ENCODE measurements at places on chromosomes 16 and 17.

GRCh38 chr17:56658648-56659047 lies 65.1 kb downstream of the NOG start:
- DNase-seq: no peak

- no peak for DNase-seq
Observed at GRCh38 chr16:75372236-75372856, 61.0 kb downstream of the CFDP1 start.

DNA sequence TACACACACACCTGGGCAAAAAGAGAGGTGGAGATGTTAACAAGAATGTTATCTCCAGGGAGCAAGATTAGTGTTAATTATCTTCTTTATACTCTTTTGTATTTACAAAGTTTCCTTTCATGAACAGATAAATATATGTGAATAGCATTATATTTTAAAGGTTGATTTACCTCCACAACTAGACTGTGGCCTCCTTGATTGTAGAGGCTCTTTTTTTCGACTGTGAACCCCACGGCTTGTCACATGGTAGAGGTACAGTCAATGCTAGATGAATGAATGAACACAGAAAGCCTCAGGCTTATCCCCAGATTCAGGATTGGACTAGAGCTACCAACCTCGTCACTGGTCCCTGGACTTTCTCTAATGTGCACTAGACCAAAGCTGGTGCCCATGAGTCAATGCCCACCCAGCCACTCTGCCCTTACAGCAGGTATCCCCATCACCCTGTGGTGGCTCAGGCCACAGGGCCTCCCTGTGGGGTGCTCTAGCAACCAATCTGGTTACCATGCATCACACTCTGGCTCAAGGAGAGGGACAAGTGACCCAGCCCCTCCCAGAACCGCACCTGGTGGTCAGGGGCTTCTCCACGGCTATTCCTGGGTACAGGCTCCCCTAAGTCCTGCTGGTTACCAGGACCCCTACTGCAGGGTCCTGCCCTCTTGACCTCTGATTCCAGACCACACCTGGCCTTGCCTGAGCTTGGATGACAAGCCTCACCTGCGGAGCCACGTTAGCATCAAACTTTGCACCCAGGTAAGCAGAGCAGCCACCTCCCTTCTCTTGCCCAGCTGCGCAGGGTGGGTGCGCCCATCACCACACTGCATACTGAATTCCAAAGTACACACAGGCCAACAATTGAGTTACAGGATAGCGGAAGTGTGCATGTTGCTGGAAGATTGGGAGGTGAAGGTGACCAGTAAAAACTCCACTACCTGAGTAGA lies 101.0 kb downstream of the CDYL2 start:
- no peak for DNase-seq

- no peak for DNase-seq
Observed at GRCh38 chr16:30069611-30070462, 4.3 kb downstream of the ALDOA start.

DNA sequence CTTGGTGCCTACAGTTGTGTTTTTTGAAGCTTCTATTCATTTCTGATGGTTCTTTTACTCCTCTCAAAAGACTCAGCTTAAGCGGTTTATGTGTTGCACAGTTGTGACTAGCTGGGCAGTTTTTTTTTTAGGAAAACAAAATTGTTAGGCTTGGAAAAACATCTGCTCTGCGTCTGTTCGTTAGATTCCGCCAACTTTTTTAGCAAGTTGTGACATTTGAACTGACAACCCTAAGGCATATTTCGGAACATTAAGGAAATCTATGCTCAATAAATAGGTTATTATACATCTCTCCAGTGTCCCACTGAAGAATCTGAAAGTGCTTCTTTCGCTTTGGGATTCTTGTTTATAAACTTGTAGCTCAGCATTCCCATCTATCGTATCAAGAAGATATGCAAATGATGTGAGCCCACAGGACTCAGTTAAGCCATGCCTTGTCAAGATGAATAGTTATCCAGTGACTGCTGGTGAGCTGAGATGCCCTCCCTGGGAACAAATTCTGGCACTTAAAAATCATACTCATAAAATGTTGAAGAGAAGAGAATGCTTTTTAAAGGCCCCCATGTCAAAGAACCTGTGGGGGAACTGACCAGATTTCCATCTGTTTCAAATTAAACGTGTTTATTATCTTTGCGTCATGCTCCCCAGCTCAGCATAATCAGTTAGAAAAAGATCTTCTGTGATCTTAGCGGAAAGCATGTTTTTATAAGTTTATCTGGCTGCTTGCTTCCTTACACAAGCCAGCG lies 109.0 kb upstream of the FAM20A start:
- DNase-seq: no peak

DNA sequence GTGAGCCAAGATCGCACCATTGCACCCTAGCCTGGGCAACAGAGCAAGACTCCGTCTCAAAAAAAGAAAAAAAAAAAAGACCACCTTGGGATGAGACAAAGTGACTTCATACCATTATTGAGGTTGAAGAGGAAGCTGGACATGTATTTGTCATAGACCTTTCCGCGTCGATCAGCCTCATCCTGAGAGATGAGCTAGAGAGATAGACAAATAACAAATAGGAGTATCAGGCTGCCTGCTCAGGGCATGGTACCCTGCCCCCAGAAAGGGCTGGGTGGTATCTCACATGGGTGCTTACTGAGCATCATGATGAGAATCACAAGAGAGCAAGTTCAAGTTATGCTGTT lies 22.1 kb downstream of the CNTNAP1 start:
- no peak for DNase-seq

DNA sequence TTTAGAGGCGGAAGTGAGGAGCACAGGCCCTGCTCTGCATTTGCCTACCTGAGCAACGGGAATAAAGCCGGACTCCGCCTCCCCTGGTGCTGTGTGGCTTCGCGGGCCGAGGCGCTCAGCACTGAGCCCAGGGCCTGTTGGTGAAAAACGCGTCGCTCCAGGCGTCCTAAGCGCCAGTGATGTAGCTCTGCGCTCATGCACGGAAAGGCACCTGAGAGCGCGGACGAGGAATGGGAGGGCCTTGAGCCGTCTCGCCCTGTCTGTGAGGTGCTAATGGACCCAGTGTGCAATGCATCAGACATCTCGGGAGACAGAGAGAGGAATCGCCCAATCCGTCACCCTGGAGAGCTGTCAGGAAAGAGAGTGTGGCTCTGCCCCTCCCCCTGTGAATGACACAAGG lies 17.2 kb upstream of the ATP2A3 start:
- DNase-seq: no peak

GRCh38 chr16:86087896-86088230 lies 188.9 kb downstream of the IRF8 start:
- DNase-seq: no peak

GRCh38 chr17:9886141-9886930 lies 18.7 kb downstream of the RCVRN start:
- no peak for DNase-seq

GRCh38 chr16:53925526-53925925 lies 221.6 kb downstream of the FTO start:
- no peak for DNase-seq

- DNase-seq: no peak
Observed at GRCh38 chr16:7246578-7246977, 86.1 kb upstream of the RBFOX1 start.

GRCh38 chr17:75118307-75118706 lies 8.5 kb downstream of the ARMC7 start:
- DNase-seq: no peak

DNA sequence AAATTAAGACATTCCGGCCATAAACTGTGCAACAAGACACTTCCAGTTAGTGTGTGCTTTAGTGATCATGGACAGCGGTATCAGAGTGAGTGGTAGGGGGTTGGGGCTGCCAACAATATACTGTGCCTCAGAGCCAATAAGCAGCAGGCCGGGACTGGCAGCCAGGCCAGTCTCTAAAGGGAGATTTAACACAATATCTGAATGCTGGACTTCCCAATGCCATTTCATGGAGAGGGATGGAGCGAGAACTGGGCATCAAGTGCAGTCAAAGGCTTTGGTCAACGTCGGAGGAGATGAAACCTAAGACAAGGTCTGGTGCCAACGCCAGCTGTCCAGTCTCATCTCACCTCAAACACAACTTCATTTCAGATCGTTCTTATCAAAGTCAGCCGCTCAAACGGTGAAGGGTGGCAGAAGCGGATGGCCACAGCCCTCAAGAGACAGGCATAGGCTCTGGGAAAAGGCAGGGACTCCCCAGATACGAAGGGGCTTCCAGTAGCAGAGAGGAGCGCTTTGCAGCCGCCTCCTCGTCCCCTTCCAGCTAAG lies 935 bp downstream of the USP32 start:
- DNase-seq: no peak

DNA sequence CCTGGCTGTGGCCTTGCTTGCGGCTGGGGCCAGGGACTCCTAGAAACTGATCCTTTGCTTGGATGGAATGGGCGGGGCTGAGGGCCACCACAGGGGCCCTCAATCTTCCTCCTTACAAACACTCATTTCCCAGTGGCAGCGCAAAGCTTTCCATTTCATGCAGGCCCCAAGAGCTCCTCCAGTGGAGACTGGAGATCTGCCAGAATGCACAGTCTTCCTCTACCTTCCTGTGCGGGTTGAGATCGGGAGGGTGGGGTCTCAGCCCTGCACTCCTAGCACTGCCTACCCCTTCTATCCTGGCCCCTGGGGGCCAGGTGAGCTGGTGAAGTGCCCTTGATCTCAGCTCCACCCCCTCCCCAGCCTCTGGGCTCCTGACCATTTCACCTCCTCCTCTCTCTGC lies 1.7 kb downstream of the NRN1L start:
- DNase-seq: no peak

DNA sequence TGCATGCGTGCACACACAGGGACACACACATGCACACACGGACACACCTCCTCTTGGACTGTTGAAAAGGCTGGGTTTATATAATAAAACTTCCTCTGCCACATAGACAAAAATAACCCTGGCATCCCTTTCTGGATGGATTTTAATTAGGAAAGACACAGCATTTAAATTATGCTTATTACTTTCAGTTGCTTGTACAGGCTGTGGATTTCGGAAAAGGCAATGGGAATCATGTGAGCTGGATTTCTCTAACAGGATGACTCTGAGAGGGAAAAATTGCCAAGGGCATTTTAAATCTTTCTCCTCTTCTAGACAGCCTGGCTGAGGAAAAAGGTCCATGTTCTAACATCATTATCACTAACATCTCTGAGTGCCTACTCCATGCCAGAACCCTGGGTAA lies 75.9 kb downstream of the HLF start:
- DNase-seq: no peak

All from stimulated activated CD4-positive, alpha-beta T cell treated with anti-CD3 and anti-CD28 coated beads, Interleukin-1b, Interleukin-23, amount 100 ng/mL, for 1 hour (primary cell).